ENCODE measurements at places on chromosomes 12 and 14. TPM values are rescaled to one million over a fixed set of nuclear protein-coding genes. Genes with fewer than 3 reads are reported as not detected.
A peak's percentile ranks its signal among the peaks of the same experiment; 100 is the strongest.

DNA sequence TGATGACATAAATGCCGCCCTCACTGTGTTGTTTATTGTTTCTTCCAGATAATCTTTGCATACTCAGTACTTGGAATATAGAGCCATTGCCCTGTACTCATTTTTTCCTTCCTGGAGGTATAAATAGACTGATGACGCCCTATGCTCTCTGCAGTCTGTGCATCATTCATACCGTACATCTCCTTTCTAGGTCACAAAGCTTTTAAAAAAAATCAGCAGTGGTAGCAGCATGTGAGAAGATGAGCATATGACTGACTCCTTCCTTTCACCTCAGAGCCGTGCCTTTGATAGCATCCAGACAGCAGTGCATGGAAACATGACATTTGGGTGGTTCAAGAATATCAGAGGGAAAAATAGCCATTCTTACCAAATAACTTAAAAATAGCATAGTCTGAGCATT is 77.3 kb downstream of the PDE3A start:
- no peak for DNase-seq

DNA sequence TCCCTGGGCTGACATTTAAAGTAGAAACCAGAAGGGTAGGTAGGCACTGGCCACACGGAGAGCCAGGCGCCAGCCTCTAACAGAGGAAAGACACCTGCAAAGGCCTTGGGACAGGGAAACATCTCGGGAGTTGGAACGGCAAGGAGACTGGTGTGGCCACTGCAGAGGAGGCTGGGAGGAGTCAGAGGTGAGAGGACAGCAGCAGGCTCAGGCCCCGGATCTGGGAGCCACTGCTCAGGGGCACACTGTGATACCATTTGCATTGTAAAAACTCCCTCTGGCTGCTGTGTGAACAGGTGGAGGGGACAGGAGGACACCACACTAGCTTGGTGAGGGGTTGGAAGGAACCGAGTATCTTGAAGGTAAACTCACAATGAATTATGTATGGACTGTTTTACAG is 2.7 kb downstream of the ANHX start:
- DNase-seq = no peak

- no peak for DNase-seq
These were observed 31.4 kb downstream of the FGD6 start for GRCh38 chr12:95185854-95186253.

GRCh38 chr12:22766911-22767420 is 142.0 kb downstream of the ETNK1 start:
- no peak for DNase-seq

DNA sequence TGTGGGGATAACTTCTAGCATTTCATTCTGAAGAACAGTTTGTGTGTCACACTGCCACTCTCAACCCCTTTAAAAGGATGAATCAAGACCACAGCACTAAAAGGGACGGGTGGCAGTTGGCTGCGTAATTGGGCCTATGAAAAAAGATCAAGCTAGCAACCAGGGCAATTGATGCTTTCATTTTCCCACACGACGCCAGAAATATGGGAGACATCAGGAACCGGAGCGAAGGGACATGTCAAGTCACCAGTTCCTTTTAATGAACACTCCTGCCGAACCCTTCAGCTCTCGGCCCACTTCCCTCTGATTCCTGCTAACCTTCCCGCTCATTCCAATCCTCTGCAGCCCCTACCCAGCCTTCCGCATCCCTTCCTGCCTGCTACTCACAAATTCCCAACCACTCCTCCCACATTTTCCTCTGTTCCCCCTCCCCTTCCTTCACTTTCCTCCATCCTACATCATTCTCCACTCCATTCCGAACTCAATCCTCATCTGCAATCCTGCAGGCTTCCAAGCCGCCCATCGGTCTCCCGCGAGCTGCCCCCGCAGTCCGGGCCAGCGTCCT is 753 bp downstream of the CSRNP2 start:
- DNase-seq = peak; percentile 65

DNA sequence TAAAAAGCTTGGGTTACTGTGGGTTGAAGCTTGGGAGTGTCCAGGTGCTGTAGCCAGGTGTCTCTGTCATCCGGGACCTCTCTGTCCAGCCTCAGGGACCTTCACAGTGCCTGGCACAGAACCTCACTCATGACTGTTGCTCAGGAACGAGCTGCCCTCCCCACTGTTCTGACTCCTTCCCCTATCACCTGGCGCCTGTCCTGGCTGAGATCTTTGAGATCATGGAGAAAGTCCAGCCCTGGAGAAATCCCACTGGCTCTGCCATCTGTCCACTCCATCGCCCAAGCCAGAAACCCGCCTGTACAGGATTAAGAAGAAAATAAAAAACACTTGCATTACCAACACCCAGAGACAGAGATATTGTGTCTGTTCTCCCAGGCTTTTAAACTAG is 53.5 kb downstream of the DGLUCY start:
- DNase-seq = no peak

DNA sequence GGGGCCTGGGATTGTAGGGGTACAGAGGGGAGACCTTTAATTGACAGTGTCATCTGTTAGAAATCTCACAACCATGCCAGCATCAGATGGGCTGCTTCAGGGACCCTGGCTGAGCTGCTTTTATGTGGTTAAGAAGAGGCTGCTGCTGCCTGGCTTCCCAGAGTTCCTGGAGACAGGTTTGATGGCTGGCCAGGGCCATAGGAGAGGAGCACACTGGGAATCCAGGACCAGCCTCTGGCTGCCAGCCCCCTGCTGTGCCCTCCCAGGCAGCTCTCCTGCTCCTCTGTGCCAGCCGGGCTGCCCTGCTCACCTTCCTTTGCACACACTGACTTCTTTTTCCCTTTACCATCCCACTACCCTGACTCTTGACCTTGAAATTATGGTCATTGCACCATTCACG is 507 bp upstream of the KRT73 start:
- no peak for DNase-seq

DNA sequence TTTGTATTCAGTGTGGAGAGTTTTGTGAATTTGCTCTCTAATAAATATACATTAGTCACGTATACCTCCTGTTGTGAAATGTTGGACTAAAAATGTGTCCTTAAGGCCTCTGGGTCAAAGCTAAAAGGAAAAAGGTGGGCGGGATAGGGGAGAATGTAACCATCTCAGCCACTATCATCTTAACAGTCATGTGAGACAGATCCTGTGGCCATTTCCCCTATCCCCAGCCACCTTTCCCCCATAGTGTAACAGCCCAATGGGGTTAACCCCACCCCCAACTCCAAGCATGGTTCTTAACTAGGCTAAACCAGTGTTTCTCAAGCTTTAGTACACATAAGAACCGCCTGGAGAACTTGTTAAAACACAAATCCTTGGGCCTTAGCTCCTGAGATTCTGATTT is 6.5 kb upstream of the ITPR2 start:
- DNase-seq = no peak

DNA sequence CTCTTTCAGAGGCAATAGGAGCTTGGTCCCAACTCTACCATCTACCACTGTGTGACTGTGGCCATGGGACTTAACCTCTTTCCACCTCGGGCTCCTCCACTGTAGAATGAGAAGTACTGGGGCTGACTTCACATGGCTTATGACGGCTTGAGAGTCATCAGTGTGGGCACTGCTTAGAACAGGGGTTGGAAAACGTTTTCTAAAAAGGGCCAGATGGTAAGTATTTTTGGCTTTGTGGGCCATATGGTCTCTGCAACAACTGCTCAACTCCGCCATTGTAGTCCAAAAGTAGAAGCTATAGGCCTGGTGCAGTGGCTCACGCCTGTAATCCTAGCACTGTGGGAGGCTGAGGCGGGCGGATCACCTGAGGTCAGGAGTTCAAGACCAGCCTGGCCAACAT is 69.2 kb upstream of the LTA4H start:
- no peak for DNase-seq

DNA sequence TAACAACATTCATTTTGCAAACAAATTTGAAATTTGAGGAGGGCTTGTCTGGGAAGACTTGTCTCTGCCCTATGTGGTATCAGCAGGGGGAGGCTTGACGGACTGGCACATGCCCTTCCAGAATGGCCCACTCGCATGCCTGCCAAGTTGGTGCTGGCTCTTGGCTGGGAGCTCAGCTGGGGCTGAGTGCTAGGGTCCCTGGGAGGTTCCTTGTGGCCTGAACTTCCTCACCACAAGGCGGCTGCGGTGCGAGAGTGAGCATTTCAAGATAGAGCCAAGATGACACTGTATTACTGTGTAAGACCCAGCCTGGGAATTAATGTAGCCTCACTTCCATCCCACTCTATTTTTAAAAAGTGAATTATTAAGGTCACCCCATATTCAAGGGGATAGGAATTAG is 271.6 kb upstream of the PLEKHG7 start:
- peak; percentile 52 for DNase-seq

DNA sequence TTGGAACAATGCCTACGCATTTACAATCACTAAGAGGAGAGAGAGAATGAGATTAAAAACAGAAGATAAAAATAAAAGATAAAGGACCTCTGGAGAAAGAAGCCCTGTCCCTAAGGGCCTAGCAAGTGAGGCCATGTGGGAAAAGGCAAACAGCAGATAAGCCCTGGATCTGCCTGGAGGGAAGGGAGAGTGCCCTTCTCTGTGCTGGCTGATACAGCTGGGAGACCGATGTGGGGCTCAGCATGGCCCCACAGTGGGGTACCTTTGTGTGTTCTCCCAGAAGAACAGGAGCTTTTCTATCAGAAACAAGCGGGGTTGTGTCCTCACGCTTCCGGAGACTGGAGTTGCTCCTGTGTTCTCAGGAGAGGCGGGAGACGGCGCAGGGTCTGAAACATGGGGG is 59.9 kb downstream of the TMCC3 start:
- DNase-seq = no peak

DNA sequence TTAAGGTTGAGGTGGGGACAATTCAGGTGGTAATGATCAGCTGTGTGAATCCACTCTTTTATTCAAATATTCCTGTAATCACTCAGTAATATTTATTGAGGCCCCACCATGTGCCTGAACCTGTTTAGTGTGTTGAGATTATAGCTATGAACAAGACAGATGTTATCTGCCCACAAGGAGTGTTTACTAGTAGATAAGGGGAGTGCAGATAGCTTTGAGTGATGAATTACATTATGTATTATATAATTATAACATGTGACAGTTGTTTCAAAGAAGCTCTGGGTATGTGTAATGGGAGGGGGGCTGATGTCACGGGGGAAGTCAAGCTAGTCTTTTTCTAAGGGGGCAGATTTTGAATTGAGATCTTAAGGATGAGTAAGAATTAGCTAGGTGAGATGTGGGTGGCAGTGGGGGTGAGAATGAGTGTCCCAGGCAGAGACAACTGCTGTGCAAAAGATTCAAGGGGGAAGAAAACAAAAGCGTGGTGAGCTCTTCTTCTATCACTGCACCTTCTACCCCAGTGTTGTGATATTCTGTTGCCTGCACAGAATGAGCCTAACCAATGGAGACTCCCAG is 21.3 kb upstream of the SRRM4 start:
- no peak for DNase-seq

DNA sequence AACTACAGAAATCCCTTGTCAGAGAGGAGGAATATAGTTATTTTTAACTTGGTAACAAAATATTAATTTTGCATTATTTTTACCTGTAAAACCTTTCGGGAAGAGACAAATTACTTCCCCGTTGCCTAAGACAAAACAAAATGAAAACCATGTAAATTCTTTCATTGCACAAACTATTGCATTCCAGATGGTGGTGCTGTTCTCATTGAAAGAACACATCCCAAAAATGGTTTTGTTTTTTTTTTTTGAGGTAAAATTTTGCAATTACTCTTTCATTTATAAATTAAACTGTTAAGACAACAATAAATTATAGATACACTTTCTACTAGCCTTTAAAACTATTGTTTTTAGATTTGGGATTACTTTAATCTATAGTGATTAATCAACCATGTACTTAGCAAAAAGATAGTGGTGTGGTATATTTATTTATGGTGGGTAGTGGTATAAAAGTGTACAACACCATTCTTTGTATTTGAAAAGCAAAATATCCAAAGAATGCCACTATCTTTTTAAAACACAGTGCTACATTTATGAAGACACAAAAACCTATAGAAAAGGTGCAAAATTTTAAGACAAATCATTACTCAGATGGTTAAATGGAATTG is 115.5 kb downstream of the SLC38A1 start:
- no peak for DNase-seq

VRTN gene
- not detected for total RNA-seq

CISTR gene
- total RNA-seq = not detected

YBX3 gene
- total RNA-seq = 273 TPM

SRGAP1 gene
- total RNA-seq = 0.02 TPM

PZP gene
- total RNA-seq = not detected

Measured in activated CD8-positive, alpha-beta T cell treated with anti-CD3 and anti-CD28 coated beads for 36 hours (primary cell).